ENCODE measurements at places on chromosomes 3 and 15. TPM values are rescaled to one million over a fixed set of nuclear protein-coding genes. Genes with fewer than 3 reads are reported as not detected.

CDCP1 gene
- total RNA-seq, result 13.6 TPM

GRCh38 chr15:33654860-33655259 is 313.4 kb upstream of the CHRM5 start:
- DNase-seq, result no peak

- DNase-seq, result peak; percentile 52
Measured at GRCh38 chr3:71955240-71956068, 170.5 kb upstream of the PROK2 start.

- peak; percentile 65 for DNase-seq
Measured at GRCh38 chr15:84715441-84716035, 401 bp downstream of the SEC11A start.

DNA sequence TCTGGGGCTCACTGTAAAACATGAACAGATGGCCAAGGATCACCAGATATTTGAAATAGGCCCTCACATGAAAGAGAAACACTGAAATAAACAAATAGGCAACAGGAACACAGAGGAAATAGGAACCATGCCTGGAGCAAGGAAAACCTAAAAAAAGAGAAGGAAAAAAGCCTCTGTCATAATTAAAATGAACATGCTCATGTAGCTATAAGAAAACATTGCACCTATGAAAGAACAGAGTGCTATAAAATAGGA is 102.4 kb downstream of the RAB11A start:
- no peak for DNase-seq

SI gene
- total RNA-seq, result 0.20 TPM
